RWPE2 (cell line): ENCODE measurements at places on chromosomes 1 and 21.

DNA sequence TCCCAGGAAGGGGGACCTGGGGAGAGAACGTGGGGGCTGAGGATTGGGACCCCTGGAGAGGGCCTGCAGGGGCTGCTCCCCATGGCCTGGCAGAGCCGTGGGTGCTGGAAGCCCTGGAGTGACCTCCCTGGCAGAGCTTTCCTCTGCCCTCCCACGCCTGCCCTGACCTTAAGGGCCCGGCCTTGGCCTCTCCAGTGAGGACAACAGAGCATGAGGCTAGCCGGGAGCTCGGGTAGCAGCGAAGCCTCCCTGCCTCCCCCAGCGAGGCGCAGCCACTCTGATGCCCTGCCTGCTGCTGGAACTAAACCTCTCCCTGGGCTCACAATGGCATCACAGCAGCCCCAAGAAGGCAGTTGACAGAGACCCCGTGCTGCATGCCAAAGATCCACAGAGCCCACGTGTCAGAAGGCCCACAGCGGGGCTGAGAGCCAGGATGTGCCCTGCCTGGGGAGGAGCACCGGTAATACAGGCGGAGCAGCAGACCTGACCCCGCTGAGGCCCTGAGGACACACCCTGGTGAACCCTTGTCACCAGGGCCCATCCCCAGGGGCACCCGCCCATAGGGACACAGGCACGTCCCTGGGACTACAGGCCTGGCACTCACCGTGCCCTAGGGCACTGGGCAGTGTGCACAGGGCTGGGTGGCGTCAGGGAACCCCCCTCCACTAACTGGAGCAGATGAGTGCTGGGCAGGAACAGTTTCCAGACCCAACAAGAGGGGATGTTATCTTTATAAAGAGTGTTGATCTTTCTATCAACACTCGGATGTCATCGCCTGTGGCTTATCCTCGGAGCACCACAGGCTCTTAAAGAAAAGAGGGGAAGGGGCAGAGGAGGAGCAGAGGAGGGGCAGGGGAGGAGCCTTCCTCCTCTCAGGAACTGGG, 48.4 kb downstream of the ARHGEF16 start:
- H3K4me1 ChIP-seq: peaks cover 12% of the 10 kb centered on the region
- no peaks in the 10 kb centered on the region for H3K27me3 ChIP-seq
- no peak overlapping the region for H3K4me3 ChIP-seq
- H3K27ac ChIP-seq: no peak overlapping the region

DNA sequence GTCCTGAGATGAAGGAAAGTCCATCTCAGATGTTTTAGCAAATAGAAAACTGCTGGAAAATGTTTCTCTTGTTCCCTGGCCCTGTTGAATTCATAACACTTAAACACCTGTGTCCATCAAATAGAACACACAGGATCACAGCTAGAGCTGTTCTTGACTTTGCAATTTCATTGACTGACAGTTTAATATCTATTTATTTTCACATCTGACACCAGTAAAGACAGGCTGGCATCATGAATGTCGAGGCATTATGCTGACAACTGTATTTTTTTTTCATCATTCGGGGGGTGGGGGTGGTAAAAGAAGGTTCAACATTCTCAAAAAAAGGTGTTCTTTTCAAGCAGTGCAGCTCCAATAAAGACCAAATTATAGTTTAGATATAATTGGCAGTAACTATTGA, 591.2 kb upstream of the PTBP2 start:
- DNase-seq: no peak
- H3K27ac ChIP-seq: no peak overlapping the region
- H3K27me3 ChIP-seq: no peaks in the 10 kb centered on the region
- no peaks in the 10 kb centered on the region for H3K4me1 ChIP-seq

- no peaks in the 10 kb centered on the region for H3K4me1 ChIP-seq
- no peak overlapping the region for H3K27ac ChIP-seq
- H3K36me3 ChIP-seq: 0 out of 2 replicates have a peak, but pooled peaks cover 8% of the 10 kb centered on the region
- DNase-seq: no peak
Observed at GRCh38 chr1:246629976-246630375, 63.7 kb downstream of the CNST start.

GRCh38 chr1:165144757-165145397, 211.6 kb downstream of the LMX1A start:
- no peaks in the 10 kb centered on the region for H3K4me1 ChIP-seq
- no peak for DNase-seq
- H3K36me3 ChIP-seq: no peaks in the 10 kb centered on the region
- no peak overlapping the region for H3K27ac ChIP-seq
- no peak overlapping the region for H3K4me3 ChIP-seq

DNA sequence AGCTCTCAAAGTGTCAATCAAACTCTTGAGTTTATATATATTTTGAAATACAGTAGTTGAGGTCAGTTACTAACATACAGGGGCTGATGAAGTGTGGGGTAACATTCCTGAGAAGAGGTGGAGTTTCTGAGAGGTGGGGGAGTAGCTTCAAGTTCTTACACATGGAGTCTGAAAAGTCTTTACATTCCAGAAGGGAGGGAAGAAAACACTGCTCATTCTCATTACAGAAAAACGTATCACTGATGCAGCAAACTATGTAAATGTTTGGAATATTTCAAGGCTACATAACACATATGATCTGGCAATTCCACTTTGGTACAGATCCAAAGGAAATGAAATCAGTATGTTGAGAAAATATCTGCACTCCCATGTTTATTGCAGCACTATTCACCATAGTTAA, 1065.8 kb upstream of the B3GALT2 start:
- no peaks in the 10 kb centered on the region for H3K4me1 ChIP-seq
- no peak overlapping the region for H3K4me3 ChIP-seq
- H3K27me3 ChIP-seq: no peaks in the 10 kb centered on the region
- H3K36me3 ChIP-seq: no peaks in the 10 kb centered on the region

DNA sequence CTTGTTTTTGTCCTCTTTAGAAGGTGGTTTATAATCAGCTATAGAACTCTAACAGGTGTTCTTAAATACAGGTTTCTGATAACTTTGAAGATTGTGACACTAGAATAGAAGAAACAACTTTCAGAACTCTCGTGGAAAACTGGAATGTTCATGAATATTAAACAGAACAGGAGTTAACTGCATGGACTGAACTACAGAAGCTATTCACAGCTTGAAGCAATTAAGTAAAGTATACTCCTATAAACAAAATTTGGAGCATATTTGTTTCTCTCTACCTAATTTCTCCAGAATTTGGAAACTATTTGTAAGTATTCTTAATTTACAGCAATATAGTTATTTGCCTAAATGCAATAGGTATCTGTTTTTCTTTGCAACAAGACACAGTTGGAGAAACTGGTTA, 824.8 kb downstream of the ADGRL2 start:
- no peaks in the 10 kb centered on the region for H3K27me3 ChIP-seq
- no peak overlapping the region for H3K4me3 ChIP-seq
- no peak for DNase-seq
- H3K36me3 ChIP-seq: no peaks in the 10 kb centered on the region

- H3K36me3 ChIP-seq: peaks cover 29% of the 10 kb centered on the region
- H3K27ac ChIP-seq: no peak overlapping the region
- no peaks in the 10 kb centered on the region for H3K27me3 ChIP-seq
- no peak overlapping the region for H3K4me3 ChIP-seq
- no peak for DNase-seq
Observed at GRCh38 chr1:45569571-45569961, 14.3 kb upstream of the NASP start.

- DNase-seq: no peak
- H3K27ac ChIP-seq: no peak overlapping the region
- no peaks in the 10 kb centered on the region for H3K36me3 ChIP-seq
- no peaks in the 10 kb centered on the region for H3K27me3 ChIP-seq
Observed at GRCh38 chr1:228782662-228783417, 47.6 kb downstream of the RHOU start.

DNA sequence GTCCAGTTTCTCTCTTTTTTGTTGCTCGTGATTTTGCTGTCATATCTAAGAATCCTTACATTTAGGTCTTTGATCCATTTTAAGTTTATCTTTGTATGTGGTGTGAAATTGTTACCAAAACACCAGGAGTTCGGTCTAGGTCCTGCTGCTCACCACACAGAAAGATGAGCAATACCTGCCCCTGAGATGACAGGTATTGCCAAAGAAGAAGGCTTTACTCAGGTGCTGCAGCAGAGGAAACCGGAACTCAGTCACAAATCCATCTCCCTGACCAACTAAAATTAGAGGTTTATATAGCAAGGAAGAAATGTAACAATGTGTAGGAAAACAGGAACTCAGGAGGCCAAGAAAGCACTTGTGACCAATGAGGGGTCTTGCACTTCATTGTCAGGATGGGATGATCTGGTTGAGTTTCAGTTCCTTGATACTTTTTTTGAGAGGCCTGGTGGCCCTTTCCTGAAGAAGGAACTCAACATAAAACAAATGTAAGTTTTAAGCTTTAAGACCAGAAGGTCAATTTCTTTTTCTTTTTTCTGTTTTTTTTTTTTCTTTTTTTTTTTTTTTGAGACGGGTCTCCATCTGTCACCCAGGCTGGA, 16.5 kb upstream of the SETDB1 start:
- no peak overlapping the region for H3K4me3 ChIP-seq
- no peaks in the 10 kb centered on the region for H3K4me1 ChIP-seq
- H3K36me3 ChIP-seq: no peaks in the 10 kb centered on the region
- H3K27ac ChIP-seq: no peak overlapping the region
- no peak for DNase-seq
